ENCODE measurements at places on chromosomes 6 and 20.

DNA sequence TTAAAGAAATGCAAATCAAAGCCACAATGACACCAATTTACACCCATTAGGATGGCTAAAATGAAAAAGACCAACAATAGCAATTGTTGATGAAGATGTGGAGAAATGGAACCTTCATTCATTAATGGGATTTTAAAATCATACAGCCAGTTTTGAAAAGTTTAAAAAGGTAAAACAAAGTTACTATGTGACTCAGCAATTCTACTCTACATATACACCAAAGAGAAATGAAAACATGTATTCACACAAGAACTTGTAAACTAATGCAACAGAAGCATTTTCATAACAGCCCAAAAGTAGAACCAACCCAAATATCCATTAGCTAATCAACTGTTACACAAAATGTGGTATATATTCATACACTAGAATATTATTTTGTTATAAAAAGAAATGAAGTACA, 75.7 kb downstream of the PDSS2 start:
- no peak for DNase-seq

DNA sequence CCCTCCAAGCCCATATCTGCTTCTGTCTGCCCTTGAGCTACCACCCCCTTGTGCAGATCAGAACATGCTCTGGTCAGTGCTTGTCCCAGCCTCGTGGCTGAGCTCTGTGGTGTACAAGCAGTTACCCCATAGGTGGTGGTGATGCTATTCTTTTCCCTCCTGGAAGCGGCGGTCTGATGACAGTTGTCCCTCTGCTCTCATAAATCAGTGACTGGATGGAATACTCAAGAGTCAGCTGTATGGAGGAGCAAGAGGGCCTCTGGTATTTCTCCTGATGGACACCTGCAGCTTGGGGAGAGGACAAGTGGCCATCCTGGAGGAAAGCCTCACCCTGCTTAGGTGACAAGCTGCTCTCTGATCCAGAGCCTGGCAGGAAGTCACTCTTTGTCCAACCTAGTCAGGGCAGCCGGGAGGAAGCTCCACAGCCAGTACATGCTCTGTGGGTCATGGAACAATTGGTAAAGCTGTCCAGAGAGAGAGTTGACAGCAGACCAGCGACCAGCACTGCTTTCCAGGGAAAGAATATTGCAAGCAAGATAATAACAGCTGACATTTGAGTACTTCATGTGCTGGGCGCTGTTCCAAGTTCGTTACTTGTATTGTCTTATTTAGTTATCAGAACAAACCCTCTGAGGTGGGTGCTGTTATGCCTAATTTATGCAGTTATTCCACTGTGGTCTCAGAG, 47.1 kb downstream of the SCAND1 start:
- DNase-seq, result no peak

GRCh38 chr6:97805596-97805995, 522.6 kb upstream of the MMS22L start:
- DNase-seq, result no peak

DNA sequence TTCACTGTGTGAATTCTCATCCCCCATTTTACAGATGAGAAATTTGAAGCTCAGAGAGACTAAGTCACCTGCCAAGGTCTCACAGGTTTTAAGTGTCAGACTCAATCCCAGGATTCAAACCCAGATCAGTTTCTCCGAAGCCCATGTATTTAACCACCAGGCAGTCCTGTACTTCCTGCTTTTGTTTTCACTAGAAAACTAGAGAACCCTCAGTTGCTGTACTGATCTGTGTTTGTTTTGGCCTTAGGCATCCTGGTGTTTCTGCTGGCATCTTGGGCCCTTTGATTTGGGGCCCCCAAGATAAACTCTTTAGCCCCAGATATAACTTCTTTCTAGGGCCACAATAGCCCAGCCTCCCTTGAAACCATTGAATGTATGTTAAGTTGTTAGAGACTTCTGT, 36.5 kb downstream of the PPP1R16B start:
- no peak for DNase-seq

GRCh38 chr20:62806383-62807050, 1.9 kb downstream of the OGFR start:
- no peak for DNase-seq

All from EH (cell line).